ENCODE measurements at places on chromosomes 7 and 10. TPM values are rescaled to one million over a fixed set of nuclear protein-coding genes. Genes with fewer than 3 reads are reported as not detected.

GRCh38 chr7:7720193-7720592 lies 1.8 kb upstream of the RPA3 start:
- DNase-seq, result no peak

DNA sequence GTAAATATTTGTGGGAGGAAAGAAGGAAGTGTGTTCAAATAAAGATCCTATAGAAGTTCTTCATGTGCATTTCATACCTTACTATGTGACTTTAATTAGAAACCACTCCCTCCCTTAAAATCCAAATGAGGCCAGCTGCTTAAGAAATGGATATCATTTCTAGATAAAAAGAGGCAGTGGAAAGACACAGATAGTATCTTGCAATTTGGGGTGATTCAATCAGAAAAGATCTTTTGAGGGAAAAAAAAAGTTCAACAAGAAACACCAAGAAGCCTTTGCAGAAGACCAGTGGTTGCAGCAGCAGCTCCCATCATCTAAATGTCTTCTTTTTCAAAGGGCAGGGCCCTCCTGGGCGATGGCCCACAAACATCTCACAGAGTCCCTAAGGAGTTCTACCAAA lies 200.1 kb downstream of the LRRN3 start:
- no peak for DNase-seq

- DNase-seq, result no peak
Measured at GRCh38 chr10:131757285-131758058, 143.3 kb upstream of the PPP2R2D start.

DNA sequence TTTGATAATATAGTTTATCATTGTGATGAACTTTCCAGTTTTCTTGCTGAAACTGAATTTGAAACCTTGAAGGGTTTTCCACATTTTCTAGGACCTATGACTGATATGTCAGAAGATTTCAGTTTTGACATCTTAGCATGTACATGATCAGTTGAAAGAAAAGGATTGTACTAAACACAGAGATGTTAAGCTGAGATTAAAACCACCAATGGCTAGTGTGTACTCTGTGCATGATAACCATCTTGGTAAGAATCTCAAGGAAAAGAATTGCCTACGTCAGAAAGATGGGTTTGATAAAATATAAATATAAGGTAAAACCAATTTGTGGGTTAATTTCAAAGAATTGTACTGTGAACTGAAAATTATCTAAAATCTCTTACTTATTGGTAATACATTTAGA lies 776.4 kb downstream of the GATA3 start:
- DNase-seq, result no peak

- no peak for DNase-seq
Measured at GRCh38 chr7:83014546-83014945, 148.1 kb downstream of the PCLO start.

GRCh38 chr10:508726-509125 lies 180.7 kb downstream of the DIP2C start:
- no peak for DNase-seq

- DNase-seq, result no peak
Measured at GRCh38 chr10:129807211-129807610, 156.9 kb downstream of the EBF3 start.

GRCh38 chr10:1151076-1152033 lies 95.2 kb downstream of the WDR37 start:
- DNase-seq, result no peak

DNA sequence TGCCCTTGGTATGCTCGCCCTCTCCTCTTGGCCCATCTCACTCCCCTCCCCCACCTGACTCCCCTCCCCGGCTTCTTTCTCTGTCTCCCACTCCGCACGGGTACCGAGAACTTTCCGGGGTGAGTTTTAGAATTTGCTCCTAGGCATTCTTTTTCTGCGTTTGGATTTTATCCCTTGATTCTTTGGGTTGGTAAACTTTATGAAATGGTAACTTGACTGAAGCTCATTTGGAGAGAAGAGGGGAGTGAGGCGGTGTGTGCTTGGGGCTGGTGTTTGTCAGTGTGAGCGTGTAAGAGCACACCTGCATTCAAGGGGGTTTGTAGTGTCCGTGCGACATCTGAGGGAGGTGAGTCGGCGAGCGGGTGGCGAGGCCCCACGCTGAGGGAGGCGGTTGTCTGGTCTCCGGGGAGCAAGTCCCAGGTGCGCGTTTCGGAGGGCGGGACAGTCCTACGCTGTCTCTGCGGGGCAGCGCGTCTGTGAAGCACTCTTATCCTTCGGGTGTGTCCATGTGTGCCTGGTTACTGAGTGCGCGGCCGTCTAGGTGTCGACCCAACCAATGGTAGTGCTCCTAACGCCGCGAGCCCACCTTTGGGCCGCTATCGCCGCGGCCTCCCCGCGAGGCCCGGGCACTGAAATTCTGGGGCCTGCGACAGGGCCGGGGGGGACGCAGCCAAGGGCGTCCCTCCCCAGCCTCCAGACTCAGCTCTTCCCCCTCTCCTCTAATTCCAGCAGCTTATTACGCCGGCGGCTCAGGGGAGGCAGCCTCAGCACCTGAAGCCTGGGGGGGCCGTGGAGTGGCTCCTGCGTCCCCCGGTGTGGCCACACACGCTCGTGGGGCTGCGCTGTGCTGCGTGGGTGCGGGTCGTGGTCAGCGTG lies 2.6 kb upstream of the ZNF503 start:
- no peak for DNase-seq

GRCh38 chr10:118963933-118964332 lies 65.6 kb upstream of the NANOS1 start:
- DNase-seq, result no peak

GRCh38 chr7:95960706-95961244 lies 188.4 kb downstream of the DYNC1I1 start:
- no peak for DNase-seq

- no peak for DNase-seq
Measured at GRCh38 chr7:28745351-28745750, 212.8 kb downstream of the TRIL start.

DNA sequence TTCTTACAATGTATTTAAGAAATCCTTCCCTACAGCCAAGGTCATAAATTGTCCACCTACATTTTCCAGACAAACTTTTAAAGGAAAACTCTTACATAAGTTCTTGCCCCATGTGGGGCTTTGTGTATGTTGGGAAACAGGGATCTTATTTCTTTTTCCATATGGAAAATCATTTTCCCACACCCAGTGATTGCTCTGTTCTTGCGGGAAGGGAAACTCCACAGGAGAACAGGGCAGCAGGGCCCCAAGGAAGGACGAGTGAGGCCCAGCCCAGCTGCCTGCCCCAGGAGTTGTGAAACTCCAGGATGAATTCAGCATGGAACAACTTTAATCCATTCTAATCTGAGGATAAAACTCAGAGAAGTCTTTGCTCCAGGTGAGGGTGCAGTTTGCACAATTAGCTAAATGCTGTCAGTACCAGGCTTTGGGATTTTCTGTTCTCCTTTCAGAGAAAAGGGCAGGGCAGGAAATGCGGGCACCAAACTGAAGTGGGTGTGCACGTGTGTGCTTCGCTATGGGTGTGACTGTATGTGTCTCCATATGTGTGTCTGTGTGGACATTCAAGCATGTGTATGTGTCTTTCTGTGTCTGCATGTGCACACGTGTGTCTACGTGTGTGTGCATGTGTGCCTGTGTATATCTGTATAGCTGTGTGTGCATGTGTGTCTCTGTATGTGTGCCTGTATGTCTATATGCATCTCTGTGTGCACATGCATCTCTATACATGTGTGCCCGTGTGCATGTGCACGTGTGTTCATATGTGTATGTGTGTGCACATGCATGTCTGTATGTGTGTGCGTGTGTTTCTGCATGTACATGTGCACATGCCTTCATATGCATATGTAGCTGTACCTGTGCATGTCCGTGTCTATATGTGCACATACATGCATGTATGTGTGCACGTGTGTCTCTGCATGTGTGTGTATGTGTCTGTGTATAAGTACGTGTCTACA lies 102.0 kb upstream of the FAM20C start:
- DNase-seq, result no peak

DNA sequence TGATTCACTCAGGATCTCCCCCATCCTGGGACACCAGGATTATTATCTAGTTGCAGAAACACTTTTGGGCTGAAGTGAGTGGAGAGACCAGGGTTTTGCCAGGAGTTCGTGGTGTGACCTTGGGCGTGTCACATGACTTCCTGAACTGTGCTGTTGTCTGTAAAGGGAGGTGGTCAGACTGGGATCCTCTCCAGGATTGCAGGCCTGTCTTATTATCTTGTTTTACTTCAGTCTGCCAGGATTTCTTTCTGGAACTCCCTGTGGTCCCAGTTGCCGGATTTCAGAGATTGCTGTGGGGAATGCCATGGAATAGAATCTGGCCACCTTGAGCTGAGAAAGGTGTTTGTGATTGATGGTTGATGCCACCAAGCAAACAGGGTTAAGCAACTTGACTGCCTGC lies 35.8 kb downstream of the CRCP start:
- no peak for DNase-seq

DNA sequence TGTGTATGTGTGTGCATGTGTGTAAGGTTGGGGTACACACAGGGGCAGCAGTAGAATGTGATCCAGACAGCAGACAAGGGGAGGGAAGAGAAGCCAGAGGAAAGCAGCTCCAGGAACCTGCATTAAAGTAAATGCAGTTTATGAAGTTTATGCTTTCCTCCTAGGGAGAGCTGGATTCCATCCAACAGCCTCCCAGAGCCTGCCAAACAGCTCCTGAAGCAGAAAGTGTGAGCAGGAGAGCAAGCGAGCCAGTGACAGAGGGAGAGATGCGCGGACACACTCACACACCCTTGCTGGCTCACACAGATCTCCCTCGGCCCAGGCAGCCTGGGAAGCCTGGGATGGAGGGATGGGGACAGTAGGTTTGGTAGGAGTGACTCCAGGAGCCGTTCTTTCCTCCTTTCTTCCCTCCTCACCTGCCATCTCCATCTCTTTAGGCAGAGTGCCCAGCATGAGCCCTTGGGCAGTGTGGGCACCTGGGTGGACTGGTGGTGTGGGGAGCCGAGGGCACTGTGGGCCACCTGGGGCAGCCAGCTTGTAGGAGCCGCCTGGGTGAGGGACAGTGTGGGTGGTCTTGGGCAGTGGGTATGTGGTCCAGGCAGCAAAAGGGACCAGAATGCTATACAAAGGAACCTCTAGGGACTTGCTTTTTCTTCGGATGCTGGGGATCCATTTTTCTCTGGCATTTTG lies 46.1 kb downstream of the PAX2 start:
- no peak for DNase-seq

DNA sequence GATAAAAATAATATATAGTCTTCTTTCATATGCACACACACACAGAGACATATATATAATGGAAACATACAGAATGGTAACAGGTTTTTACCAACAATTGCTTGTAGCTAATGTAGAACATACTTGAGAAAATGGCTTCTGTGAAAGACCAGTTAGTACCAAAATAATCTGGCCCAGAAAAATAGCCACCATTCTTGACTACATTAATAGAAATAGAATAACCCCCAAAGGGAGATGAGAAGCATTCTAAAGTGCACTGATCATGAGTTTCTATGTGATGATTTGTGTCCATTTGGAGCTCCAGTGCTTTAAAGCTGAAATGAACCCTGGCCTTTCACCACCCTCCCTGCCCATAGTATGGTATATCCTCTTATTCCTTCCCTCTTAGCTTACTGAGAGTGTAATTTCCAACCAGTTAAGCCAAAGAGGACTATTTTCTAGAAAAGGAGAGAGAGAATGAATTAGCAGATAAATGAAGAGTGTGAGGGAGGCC lies 22.9 kb upstream of the IFIT2 start:
- DNase-seq, result no peak

- peak; percentile 8 for DNase-seq
Measured at GRCh38 chr10:110356628-110357245, 52.0 kb upstream of the SMNDC1 start.

GRCh38 chr10:101780818-101781654 lies 2.2 kb downstream of the NPM3 start:
- DNase-seq, result peak; percentile 62

XRCC2 gene
- 14.8 TPM for total RNA-seq

MYH16 gene
- total RNA-seq, result not detected

MYOF gene
- total RNA-seq, result 62.8 TPM

PKD2L1 gene
- not detected for total RNA-seq

GIMAP1 gene
- 10.0 TPM for total RNA-seq

ANKRD61 gene
- not detected for total RNA-seq

SLC26A3 gene
- total RNA-seq, result not detected

NEUROG3 gene
- not detected for total RNA-seq

EBLN1 gene
- total RNA-seq, result not detected

ALOX5 gene
- total RNA-seq, result 0.93 TPM

TNKS2 gene
- 27.3 TPM for total RNA-seq

All from CD8-positive, alpha-beta memory T cell (primary cell).